ENCODE measurements at places on chromosomes 1 and 21. TPM values are rescaled to one million over a fixed set of nuclear protein-coding genes. Genes with fewer than 3 reads are reported as not detected.

The TCP10L gene
- polyA plus RNA-seq, result 1.8 TPM

The UHMK1 gene
- polyA plus RNA-seq, result 28.8 TPM

The NBPF10 gene
- 3.7 TPM for polyA plus RNA-seq

The MMP23B gene
- 22.6 TPM for polyA plus RNA-seq

The C1orf116 gene
- polyA plus RNA-seq, result 27.0 TPM

The FMO2 gene
- 1.9 TPM for polyA plus RNA-seq

The LRIF1 gene
- polyA plus RNA-seq, result 14.5 TPM

The PGLYRP3 gene
- polyA plus RNA-seq, result not detected

GRCh38 chr1:64223329-64224151 lies 20.1 kb downstream of the UBE2U start:
- no peak for DNase-seq

GRCh38 chr1:38476111-38476849 lies 383.3 kb downstream of the RRAGC start:
- no peak for DNase-seq

GRCh38 chr1:30397576-30397975 lies 325.8 kb downstream of the MATN1 start:
- no peak for DNase-seq

GRCh38 chr1:59013276-59013927 lies 229.6 kb upstream of the JUN start:
- DNase-seq, result peak; percentile 81

GRCh38 chr1:223515421-223515820 lies 122.2 kb downstream of the CCDC185 start:
- DNase-seq, result no peak

DNA sequence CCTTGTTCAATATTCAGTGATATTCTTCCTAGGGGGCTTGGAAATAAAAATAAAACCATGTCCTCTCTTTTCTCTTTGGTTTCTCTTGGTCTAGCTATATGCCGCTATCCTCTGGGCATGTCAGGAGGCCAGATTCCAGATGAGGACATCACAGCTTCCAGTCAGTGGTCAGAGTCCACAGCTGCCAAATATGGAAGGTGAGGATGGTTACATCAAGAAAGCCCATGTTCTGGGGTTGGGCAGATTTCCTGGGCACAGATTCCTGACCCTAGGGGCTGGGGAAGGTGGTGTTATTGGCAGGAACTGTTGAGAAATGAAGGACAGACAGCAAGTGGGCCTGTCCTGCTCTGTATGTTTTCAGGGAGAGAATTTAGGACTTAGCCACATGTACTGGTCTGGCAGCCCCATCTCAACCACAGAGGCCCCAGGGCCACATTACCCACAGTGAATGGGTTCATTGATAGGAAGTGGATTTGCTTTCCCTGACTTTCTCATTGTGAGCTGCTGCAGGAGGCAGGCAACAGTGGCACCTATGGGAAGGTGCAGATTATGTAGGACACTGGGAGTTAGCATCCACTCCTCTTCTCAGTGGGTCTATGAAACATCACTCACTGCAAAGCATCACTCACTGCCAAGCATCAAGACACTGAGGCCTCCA lies 37.4 kb upstream of the HSD17B7 start:
- DNase-seq, result no peak

DNA sequence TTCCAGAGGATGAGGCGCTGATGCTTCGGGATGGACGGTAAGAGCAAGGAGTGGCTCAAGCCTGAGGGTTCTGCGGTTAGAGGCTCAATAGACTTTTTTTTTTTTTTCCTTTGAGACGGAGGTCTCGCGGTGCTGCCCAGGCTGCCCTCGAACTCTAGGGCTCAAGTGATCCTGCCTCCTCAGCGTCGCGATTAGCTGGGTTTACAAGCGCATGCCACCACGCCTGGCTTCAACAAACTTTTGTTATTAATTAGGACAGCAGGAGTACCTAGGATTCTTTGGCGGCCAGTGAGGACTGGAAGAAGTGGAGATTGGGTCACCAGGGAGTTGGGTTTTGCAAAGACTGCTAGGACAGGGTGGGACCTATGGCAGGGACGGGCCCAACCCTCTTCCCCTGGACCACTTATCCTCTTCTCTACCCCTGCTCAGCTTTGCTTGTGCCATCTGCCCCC lies 587 bp downstream of the SCNM1 start:
- no peak for DNase-seq

- no peak for DNase-seq
Observed at GRCh38 chr1:29933067-29933466, 696.7 kb downstream of the PTPRU start.

- DNase-seq, result no peak
Observed at GRCh38 chr1:232744847-232745246, 60.4 kb upstream of the MAP10 start.

GRCh38 chr1:244636488-244637259 lies 16.3 kb upstream of the DESI2 start:
- DNase-seq, result no peak

DNA sequence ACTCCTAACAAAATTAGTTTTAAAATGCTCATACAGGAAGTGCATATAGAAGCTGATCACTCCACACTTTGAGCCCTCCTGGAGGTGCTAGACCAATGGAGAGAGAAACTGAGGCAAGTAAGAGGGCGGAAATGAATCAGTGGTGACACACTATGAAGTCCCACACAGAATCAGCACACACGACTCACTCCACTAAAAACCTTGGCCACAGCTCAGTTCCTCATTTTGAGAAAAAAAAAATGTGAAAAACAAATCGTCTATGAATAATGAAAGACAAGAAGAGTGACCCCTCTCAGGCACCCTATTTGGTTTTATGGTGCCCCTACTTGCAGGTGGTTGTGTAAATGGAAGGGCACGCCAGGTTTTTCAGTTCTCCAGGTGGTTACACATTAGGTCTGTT lies 675.1 kb upstream of the BRINP3 start:
- DNase-seq, result no peak

- peak; percentile 82 for DNase-seq
Observed at GRCh38 chr1:47333578-47333921, at the start of gene CMPK1. TSS of gene CMPK1 (plus strand) at chr1:47333790. CDS start at chr1:47333946, 156 bp downstream.

DNA sequence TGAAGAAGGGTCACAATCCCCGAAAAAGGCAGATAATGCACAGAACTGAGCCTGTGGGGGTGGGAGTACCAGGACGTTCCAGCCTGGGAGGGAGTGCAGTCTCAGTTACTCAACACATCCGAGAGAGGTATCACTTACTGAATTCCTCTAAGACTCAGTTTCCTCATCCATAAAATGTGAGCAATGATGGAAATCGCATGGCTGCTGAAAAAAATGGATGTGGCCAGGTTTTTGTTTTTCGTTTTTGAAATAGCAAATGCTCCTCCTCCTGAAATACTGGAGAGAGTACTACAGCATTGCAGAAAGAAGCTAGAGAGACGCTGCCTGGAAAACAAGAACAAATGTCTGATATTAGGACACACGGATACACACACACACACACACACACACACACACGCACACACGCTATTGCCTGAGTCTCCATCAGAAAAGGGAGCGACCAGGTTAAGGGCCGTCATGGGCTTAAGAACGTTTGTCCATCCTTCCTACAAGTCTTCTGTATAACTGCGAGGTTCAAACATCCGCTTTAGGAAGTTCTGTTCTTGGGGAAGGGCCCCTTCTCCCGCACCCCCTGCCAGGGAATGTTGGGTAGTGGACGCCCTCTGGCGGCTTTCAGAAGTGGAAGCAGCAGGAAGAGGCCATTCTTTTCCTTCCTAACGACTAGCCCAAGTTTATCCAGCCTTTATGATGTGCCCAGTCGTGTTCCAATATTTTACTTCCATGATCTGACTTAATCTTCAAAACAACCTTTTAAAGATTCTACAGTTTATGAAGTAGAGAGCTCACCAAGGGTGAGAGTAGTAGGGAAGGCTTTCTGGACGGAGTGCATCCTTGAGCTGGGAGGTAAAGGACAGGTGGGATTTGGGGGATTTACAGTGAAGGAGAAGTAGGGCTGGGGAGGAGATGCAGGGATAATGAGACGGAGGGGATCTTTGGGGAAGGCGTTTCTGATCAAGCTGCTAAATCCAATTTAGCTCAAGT lies 699 bp upstream of the NES start:
- DNase-seq, result no peak

- no peak for DNase-seq
Observed at GRCh38 chr1:177368255-177368654, 197.5 kb downstream of the BRINP2 start.

GRCh38 chr1:9345922-9346321 lies 53.2 kb downstream of the SPSB1 start:
- DNase-seq, result no peak

- peak; percentile 16 for DNase-seq
Observed at GRCh38 chr1:94236013-94236491, 1.3 kb downstream of the ARHGAP29 start.

- DNase-seq, result no peak
Observed at GRCh38 chr21:36705679-36706481, 7.0 kb downstream of the SIM2 start.

GRCh38 chr1:233357595-233358397 lies 30.3 kb downstream of the MAP3K21 start:
- no peak for DNase-seq

DNA sequence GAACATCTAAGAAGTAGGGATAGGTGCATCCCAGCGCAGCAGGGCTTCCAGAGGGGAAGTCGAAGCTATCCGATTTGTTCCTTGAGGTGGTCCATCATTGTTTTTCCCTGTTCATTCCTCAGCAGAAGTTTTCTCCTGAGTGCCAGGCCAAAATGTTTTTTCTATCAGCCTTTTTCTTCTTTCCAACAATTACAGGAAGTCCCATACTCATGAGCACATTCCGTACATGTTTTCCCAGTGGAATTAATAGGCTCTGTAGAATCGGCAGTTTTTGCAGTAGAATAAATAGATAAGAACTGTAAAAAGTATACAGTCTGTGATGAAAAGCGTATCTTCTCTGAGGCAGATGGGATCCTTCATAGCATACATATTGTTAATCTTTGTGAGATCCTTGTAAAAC lies 24.8 kb downstream of the CD101 start:
- no peak for DNase-seq

- DNase-seq, result no peak
Observed at GRCh38 chr1:3727042-3727824, 25.0 kb upstream of the CCDC27 start.

- peak; percentile 60 for DNase-seq
Observed at GRCh38 chr1:245325922-245326795, 171.4 kb downstream of the KIF26B start.

- peak; percentile 21 for DNase-seq
Observed at GRCh38 chr1:167797015-167797414, 75.2 kb downstream of the MPZL1 start.

DNA sequence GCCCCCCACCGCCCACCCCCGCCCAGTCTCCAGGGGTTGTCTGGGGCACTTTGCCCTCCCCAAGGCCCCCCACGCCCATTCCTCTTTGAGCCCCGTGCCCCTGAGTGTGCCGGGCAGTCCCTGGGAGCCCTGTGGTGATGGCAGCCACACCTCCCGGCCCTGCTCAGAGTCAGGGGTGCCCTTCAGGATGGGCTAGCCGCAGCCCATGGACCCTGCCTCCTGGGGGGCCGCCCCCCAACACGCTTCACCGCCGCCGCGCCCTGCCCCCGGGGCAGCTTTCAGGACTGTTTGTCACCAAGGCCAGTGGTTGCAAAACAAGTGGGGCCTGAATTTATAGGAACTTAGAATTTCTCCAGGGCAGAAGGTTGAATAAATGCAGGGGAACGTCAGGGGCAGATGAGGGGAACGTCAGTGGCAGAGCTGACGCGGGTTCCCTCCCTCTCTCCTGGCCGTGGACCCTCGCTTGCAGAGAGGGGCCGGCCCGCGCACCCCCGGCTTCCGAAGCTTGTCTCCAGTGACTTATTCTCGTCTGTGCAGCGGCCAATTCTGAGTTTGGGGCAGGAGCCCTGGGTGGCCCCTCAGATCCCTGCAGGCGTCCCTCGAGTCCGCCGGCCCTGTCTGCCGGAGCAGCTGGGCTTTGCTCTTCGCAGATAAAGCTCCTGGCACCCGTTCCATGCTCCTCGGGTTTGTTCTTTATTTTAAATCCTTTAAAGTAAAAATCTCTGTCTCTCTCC lies 41.2 kb upstream of the ADARB1 start:
- DNase-seq, result no peak

GRCh38 chr1:43705982-43706597 lies 1.2 kb upstream of the ST3GAL3 start:
- no peak for DNase-seq

- DNase-seq, result peak; percentile 89
Observed at GRCh38 chr1:8169364-8170058, 143.4 kb upstream of the ERRFI1 start.

DNA sequence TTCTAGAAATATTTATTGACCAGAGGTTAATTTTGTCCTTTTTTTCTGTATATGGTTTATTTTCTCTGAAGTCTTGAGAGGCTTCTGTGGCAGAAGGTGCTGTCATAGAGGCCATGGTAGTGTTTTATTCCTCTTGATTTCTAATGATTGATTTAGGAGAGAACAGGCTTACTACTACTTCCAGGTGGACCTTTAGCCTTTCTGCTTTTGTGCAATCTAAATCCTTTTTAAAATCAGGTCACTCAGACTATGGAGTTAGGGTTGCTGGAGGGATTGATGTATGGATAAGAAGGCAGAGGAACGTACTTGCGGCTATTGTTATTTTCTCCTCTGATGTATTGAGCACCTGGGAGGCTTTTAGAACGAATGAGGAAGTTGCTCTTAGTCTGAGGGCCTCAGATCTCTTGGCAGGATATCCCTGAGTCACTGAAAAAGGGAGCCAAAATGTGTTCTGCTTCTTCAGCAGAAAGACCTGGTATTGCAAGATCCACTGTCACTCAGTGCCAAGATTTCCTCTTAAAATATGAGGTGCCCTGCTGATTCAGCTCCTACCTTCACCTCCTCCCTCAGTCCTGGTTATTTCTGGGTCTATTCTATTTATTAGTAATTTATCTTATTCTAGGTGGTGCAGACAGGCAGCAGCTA lies 277.4 kb downstream of the ZNF648 start:
- DNase-seq, result no peak

DNA sequence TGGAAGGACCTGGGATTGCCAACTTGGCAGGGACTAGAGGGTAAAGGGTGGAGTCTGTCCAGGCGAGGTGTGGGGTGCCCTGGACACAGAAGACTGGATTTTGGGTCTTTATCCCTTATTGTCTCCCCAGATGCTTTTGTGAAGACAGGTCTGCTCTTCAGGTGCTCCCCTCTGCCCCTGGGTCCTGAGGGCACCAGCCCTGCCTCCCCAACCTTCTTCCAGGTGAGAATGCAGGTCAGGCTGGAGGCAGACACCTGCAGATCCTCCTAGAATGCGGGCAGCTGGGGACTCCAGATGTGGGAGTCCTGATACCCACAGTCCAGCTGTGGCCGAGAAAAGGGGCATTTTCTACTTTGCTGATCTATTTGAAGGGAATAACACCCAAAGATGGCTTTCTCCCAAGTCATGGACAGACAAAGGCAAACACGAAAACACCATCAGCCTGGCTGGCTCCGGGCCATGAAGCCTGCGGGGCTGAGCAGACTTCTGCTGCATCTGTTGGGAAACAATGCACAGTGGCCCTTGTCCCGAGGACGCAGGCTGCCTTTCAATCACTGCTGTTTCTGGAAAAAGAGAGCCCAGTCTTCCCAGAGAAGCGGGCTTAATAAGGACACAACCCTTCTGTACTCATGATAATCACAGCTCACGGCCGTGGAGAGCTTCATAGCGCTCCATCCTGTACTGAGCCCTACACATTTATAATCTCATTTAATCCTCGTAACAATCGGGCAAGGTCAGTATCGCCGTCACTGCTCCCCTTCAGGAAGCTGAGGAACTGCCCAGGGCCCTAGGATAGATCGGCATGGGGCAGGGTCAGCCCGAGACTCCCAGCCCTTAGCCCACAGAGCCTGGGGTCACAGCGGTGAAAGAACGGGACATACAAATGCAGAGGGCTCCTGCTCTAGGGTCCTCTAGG lies 62.0 kb upstream of the ABCG1 start:
- no peak for DNase-seq
